ENCODE measurements at places on chromosomes 2 and 18.

DNA sequence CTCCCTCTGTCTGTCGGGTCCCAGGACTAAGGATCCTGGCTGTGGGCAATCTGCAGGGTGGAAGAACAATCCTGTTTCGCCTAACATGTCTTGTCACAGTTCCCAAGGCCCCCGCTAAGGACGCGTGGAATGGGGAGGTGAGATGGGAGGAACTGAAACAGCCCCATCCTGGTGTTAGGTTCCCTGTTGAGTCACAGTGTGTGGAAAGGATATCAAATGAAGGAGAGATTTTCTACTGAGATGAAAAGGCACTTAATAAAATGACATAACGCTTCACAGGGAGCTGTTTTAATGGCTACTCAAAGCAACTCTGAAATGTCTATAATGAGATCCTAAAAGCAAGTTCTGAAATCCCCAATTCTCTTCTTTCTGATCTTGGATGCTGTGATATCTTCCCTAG is 52.5 kb downstream of the RAB31 start:
- DNase-seq: no peak

GRCh38 chr18:8367217-8367988 is 241.8 kb upstream of the RAB12 start:
- no peak for DNase-seq

GRCh38 chr2:82599021-82599420 is 1860.1 kb downstream of the SUCLG1 start:
- no peak for DNase-seq

- DNase-seq: peak; percentile 36
Observed at GRCh38 chr2:88016960-88017779, 823 bp upstream of the RNU2-63P start.

- no peak for DNase-seq
Observed at GRCh38 chr2:146081459-146081858, 1561.5 kb upstream of the ZEB2 start.

- DNase-seq: no peak
Observed at GRCh38 chr2:235021752-235022151, 69.9 kb downstream of the SH3BP4 start.

- DNase-seq: no peak
Observed at GRCh38 chr2:101969723-101970122, 22.0 kb upstream of the IL1R2 start.

DNA sequence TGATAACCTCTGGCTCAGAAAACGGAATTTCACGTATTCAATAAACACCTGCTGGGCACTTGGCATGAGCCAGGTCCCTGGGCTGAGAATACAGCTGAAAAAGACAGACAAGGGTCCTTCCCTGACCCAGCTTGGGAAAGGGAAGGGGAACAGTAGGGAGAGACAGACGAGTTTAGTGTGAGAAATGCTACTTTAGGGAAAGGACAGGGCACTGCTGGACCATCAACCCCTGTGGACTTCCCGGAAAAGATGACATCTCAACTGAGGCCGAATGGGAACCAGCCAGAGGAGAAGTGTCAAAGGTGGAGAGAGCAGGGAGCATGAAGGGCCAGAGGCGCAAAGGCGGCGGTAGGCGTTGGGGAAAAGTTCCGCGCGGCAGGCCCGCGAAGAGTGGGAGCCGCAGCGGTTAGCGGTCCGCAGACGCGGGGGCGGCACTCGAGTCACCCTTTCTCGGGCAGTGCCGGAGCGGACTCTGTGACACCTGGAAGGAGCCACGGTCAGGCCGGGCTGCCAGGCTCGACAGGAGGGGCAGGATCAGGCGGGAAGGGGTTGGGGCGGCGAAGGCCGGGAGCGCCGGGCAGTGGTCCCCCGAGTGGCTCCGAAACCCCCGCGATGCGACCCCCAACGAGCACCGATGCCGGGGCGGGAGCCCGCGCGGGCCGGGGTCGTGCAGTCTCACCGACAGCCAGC is 519 bp downstream of the TEX261 start:
- DNase-seq: no peak

DNA sequence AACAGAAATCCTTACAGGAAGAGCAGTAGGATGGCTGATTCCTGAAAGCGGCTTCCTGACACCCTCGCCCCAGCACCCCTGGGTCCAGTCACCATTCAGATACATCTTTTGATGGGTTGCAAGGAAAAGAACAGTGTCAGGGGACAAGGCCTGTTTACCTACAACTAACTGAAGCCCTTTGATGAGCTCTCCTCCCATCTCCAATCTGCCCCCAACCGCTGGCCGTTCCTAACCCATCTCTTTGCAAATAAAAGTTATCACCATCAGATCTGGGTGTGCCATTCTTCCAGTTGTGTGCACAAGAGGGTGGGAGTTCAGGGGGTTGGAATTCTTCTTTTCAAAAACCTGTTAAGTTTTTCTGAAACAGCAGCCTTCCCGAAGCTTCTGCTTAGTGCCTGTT is 48.9 kb downstream of the ARL4C start:
- no peak for DNase-seq

- DNase-seq: no peak
Observed at GRCh38 chr2:232352511-232353091, 25.9 kb upstream of the ALPP start.

DNA sequence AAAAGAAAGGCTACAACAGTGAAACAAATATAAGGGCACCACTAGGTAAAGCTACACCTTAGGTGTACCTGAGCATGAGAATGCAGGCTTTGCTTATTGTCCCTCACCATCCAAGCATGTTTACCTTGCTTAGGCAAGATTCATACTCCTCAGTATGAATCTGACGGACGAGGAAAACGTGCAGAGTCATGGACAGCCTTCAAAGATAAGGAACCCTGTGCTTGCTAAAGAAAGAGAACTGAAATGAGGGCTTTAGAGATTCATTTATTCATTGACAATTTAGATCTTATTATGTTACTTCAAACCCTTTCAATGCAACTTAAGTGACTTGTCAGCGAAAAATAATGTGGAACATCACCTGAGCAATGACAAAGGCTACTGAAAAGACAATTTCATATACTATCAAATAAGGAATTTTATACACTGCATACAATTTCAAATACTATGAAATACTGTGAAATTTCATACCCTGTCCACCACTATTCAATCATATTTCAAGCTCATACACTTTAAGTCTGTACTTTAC is 21.7 kb downstream of the CLASP1 start:
- DNase-seq: no peak

DNA sequence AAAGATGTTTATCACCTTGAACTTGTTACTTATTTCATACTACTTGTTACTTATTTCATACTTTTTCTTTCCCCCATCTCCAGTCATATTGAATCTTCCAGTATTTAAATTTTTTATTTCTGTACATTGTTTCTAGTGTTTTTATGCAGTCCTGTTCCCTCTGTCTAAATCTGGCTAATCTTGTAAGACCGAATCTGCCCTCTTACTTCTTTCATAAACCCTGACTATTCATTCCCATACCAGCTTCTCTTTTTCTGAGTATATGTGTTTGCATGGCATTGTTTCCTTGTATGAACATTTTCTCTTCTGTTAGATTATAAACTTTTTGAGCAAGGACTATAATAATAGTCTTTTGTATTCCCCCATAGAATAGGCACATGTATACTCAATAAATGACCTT is 131.7 kb downstream of the TAF4B start:
- DNase-seq: no peak

GRCh38 chr2:234048049-234048448 is 2.5 kb upstream of the SPP2 start:
- no peak for DNase-seq
